Endodermal cell (in vitro differentiated cells): ENCODE measurements at places on chromosomes 13 and 19. TPM values are rescaled to one million over a fixed set of nuclear protein-coding genes. Genes with fewer than 3 reads are reported as not detected.

DNA sequence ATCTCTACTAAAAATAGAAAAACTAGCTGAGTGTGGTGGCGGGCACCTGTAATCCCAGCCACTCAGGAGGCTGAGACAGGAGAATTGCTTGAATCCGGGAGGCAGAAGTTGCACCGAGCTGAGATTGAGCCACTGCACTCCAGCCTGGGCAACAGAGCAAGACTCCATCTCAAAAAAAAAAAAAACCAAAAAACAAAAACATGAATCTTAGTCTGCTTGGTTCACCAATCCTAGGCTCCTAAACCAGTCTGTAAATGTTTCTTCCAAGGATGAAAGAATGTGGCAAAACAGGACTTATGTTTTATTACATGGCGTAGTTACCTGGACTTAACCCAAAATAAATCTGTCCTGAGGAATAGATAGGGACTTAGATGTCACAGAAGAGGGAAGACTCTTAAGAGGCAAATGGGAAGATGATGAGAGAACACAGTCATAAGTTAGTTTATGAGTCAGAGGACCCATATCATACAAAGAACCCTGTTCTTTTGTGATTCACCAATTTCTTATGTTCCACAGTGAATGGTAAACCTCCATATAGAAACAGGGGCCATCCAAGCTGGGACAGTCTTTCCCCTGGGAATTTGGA is 6.9 kb upstream of the FBXL3 start:
- H3K27me3 ChIP-seq = no peaks in the 10 kb centered on the region
- no peak overlapping the region for H3K27ac ChIP-seq
- no peak overlapping the region for H3K4me3 ChIP-seq
- no peak for DNase-seq
- no peaks in the 10 kb centered on the region for H3K36me3 ChIP-seq

GRCh38 chr13:36163809-36164308 is 32.7 kb upstream of the DCLK1 start:
- no peaks in the 10 kb centered on the region for H3K27me3 ChIP-seq
- H3K4me1 ChIP-seq = no peaks in the 10 kb centered on the region
- no peak overlapping the region for H3K27ac ChIP-seq

DNA sequence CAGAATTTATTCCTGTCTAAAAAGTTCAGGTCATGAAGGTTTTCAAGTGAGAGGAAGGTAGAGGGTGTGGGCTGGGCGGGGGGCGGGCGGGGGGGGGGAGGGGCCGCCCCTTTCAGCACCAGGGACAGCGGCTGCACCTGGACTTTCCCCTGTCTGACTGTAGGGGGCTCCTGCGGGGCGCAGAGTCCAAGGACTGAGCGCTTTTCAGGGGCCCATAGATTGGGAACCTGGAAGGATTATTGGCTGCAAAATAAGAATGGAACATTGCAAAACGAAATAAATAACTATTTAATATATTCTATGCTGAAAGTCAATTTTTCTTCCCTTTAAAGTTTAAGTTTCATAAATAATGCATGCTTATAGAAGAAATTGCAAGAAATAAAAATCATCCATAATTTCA is 8.9 kb upstream of the CYP4F3 start:
- H3K36me3 ChIP-seq = no peaks in the 10 kb centered on the region
- H3K4me1 ChIP-seq = no peaks in the 10 kb centered on the region
- no peak overlapping the region for H3K27ac ChIP-seq
- H3K4me3 ChIP-seq = no peak overlapping the region
- DNase-seq = peak; percentile 83

GRCh38 chr13:98534821-98535220 is 42.1 kb downstream of the STK24 start:
- peaks cover 5% of the 10 kb centered on the region for H3K36me3 ChIP-seq
- no peak overlapping the region for H3K4me3 ChIP-seq
- no peak for DNase-seq
- H3K27ac ChIP-seq = no peak overlapping the region
- no peaks in the 10 kb centered on the region for H3K27me3 ChIP-seq

GRCh38 chr13:48678316-48678715 is 24.6 kb downstream of the CYSLTR2 start:
- no peaks in the 10 kb centered on the region for H3K4me1 ChIP-seq
- no peak overlapping the region for H3K4me3 ChIP-seq
- H3K36me3 ChIP-seq = no peaks in the 10 kb centered on the region
- H3K27me3 ChIP-seq = no peaks in the 10 kb centered on the region
- DNase-seq = peak; percentile 75

DNA sequence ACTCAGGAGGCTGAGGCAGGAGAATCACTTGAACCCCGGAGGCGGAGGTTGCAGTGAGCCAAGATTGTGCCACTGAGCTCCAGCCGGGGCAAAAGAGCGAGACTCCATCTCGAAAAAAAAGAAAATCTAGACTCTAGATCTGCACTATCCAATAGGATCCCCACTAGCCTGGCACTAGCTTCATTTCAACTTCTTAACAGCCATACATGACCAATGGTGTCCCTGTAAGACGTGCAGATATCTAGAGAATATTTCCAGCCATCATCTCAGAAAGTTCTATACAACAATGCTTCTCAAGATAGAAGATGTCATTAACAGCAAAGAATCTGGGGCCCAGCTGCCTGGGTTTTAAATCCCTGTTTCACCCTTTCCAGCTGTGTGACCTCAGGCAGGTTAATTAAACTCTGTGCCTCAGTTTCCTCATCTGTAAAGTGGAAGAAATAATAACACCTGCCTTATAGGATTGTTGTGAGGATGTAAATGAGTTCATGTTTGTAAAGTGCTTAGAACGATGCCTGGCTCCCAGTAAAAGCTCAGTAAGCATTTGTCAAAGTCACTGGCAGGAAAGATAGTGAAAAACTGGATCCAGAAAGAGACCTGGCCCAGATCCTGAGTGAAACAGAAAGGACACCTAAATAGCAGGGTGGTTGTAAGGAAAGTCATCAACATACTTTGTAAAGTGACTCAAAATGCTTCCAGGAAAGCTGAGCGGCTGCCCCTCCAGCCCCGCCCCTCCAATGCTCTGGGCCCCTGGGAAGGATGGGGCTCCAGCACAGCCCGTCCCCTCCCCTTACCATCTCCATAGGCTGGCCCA is 13.5 kb downstream of the WIZ start:
- DNase-seq = no peak
- no peaks in the 10 kb centered on the region for H3K27me3 ChIP-seq
- H3K27ac ChIP-seq = no peak overlapping the region

DNA sequence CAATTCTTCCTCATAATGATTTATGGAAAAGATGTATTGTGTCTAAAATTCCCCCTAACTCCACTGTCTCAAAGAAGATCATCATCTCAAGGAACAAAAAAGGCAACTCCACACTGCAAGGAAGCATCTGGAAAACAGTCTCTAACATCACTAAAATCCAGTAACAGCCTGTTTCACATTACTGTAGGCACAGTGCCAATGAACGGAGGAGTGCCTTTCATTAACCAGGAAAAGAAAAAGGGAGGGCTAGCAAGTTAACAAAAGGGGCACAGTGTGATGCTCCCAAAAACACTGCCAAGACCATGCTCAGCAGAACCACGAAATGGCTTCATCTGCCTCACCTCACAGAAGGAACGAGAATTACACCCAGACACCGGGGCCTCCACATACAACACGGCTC is 8.5 kb downstream of the TMTC4 start:
- H3K27ac ChIP-seq = no peak overlapping the region
- H3K4me1 ChIP-seq = peaks cover 3% of the 10 kb centered on the region
- peaks cover 66% of the 10 kb centered on the region for H3K36me3 ChIP-seq

DNA sequence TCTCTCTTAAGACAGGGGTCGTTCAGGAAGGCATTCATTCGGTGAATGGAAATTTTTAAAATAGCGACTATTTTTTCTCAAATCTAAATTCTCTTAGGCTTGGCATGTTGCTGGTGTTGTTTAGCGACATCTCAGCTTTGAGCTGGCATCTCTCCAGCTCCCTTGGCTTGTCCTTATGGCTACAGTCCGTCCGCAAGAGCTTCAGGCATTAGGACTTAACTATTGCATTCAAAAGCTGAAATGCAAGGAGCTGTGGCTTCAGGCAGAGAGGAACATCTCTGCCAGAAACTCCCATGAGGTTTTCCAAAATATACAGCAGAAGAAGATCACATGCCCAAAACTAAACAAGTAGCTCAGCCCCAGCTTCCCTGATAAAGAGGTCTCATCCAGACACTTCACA is 578.5 kb downstream of the EFNB2 start:
- H3K27ac ChIP-seq = no peak overlapping the region
- no peaks in the 10 kb centered on the region for H3K27me3 ChIP-seq
- no peaks in the 10 kb centered on the region for H3K4me1 ChIP-seq
- no peaks in the 10 kb centered on the region for H3K36me3 ChIP-seq

GRCh38 chr19:21430675-21431074 is 33.7 kb downstream of the ZNF493 start:
- no peaks in the 10 kb centered on the region for H3K27me3 ChIP-seq
- no peaks in the 10 kb centered on the region for H3K4me1 ChIP-seq
- DNase-seq = no peak
- no peak overlapping the region for H3K27ac ChIP-seq

DNA sequence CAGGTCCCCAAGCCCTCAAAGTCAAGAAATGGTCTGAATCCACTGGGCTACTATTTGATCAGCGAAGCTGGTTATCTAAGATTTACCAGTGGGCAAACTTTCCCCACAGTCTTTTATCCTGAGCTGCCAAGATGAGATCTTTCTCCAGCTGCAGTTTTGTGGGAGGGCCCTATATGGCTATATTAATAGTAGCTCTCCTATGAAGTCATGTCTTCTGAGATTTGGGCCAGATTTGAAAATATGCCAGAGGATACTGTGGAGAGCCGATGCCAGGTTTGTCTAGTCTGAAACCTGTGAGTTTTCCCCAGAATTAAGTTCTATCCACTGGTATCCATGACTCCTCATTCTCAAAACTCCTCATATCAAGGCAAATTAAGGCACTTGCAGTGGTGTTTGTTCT is 173.2 kb downstream of the FLT1 start:
- H3K4me1 ChIP-seq = peaks cover 18% of the 10 kb centered on the region
- H3K4me3 ChIP-seq = no peak overlapping the region
- no peaks in the 10 kb centered on the region for H3K36me3 ChIP-seq

Gene SARS2
- 52.1 and 60.2 TPM in 2 replicates for total RNA-seq

Gene GPR183
- total RNA-seq = 1.1 TPM in 1 of 3 replicates, not detected in the others

Gene FBXO46
- 42.8 and 46.5 TPM in 2 replicates for total RNA-seq

Gene RDH8
- total RNA-seq = not detected in 2 replicates

Gene ZNF320
- total RNA-seq = 20.5 to 44.4 TPM (median 37.5 TPM) in 3 replicates

Gene LGALS7B
- 1.4 TPM in 1 of 3 replicates, not detected in the others for total RNA-seq

Gene LRRC63
- 0.21 TPM in 1 of 3 replicates, not detected in the others for total RNA-seq

Gene ZC3H4
- 35.2 to 83.2 TPM (median 64.9 TPM) in 3 replicates for total RNA-seq

Gene PRKCG
- total RNA-seq = 4.0 to 15.8 TPM (median 5.6 TPM) in 3 replicates
